HuH-7 (cell line): ENCODE measurements at places on chromosomes 6 and 20.

DNA sequence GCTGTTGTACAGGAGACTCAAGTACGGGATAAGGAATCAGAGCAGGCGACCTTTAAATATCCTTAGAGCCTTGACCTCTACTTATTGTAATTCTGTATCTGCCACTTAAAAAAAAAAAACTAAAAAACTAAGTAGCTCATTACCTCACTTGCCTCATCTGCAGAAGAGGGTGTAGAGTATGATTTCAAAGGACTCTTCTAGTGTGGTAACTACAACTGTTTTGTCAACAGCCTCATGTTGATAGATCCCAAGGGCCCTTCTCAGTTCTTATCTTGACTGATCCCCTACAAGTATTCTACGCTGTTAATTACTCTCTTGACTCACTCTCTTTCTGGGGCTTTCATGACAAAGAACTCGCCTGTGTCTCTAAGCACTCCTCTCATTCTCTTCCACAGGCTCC lies 16.7 kb upstream of the PDYN start:
- no peak for DNase-seq

DNA sequence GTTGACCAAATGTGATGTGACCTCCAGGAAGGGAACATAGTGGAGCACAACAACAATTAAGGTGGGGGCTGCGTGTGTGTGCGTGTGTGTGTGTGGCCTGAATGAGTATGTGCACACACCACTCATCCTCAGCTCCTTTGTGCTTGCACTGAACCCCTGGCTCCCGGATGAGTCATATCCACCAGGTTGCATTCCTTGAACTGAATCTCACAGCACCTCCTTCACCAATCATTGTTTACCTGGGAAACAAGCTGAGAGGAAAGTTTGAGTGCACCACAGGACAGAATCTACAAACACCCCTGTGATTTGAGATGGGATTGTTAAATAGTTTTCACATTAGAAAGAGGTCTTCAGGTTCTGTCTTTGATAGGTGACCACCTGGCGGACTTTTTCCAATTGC lies 33.7 kb upstream of the GPR6 start:
- DNase-seq, result no peak

DNA sequence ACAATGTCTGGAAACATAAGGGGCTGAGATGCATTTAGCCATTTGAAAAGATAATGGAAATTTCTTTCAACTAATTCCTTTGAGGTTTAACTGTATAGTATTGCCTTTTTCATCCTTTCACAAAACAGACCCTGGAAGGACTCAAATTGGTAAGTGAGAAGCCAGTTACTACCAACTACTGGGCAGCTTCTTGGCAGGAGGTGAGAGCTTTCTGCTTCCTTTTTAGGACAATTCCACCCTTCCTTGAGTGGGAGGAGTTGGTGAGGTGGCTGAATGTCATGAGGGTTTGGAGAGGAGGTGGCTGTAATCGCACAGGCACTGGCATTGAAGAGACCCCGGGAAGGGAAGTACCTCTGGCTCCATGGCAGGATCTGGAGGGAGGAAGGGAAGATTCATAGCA lies 341.1 kb downstream of the NRN1 start:
- no peak for DNase-seq

DNA sequence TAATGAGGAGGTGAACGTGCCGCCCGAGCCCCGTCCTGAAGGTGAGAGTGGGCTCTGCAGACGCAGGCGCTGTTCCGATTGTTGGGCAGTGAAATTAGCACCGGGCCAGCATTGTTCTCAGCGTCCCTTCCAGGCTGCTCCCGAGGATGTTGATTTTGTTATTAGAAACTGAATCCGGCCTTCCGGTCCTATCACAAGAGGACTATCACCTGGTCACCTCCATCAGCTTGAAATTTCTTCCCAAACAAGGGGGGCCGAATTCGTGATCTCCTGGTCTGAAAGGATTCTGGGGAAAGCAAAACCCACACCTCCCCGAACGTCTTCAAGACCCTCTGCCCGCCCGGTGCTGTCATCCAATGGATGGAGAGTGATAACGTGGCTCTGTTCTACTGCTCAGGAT lies 186.0 kb downstream of the TAF4 start:
- DNase-seq, result no peak

DNA sequence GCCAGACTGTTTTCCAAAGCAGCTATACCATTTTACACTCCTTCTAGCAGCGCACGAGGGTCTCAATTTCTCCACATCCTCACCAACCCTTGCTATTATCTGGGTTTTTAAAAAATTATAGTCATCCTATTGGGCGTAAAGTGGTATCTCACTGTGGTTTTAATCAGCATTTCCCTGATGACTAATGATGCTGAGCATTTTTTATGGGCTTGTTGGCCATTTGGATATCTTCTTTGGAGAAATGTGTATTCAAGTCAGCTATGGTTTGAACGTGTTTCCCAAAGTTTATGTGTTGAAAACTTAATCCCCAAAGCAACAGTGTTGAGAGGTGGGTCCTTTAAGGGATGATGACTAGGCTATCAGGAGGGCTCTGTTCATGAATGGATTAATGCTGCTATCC lies 6.7 kb downstream of the MCUR1 start:
- DNase-seq, result no peak

- DNase-seq, result no peak
These were observed 62.7 kb upstream of the ISM1 start for GRCh38 chr20:13158369-13158768.
